ENCODE measurements at places on chromosomes 12 and 14.

- no peaks in the 10 kb centered on the region for H3K4me1 ChIP-seq
- no peak overlapping the region for H3K4me3 ChIP-seq
- no peak overlapping the region for H3K27ac ChIP-seq
- DNase-seq: no peak
- no peaks in the 10 kb centered on the region for H3K36me3 ChIP-seq
These were observed 567.5 kb downstream of the TRHDE start for GRCh38 chr12:72839696-72840095.

DNA sequence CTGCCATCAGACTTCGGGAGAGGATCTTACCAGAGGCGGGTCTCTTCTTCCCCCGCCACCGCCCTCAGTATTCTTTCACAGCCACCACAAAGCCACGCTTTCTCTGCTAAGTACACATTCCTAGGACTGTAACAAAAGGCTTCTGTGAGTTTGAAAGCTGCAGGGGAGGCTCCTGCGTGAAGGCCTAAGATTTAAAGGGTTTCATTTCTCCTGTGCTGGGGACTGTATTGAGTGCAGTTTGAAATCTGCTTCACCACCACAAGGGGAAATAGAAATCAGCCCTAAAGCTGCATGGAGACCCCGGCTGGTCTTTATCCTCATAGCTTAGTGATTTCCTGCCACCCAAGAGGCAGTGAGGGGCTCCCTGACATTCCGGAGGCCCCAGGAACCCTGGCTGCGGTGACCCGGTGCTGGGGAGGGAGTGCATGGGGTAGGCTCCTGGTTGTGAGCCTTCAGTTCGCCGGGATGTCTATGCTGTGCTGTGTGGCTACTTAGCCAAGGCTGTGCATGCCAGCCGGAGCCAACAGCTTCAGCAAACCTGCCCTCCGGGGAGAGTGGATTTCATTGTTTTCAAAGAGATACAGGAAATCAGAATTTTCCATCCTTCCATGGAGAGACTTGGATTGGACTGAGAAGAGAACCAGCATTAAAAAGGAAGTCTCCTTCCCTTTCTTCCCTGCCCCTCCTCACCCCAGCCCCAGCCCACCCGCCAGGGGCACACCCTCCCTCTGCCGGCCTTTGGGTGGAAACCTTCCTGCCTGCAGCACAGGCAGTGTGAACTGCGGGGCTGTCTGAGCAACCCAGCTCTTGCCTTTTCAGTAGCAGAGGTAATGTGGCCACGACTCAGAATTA is 163.3 kb downstream of the ETV6 start:
- H3K4me3 ChIP-seq: peak overlapping the region; percentile 0
- H3K36me3 ChIP-seq: peaks cover 14% of the 10 kb centered on the region
- no peak overlapping the region for H3K27ac ChIP-seq
- H3K27me3 ChIP-seq: no peaks in the 10 kb centered on the region
- no peak for DNase-seq

DNA sequence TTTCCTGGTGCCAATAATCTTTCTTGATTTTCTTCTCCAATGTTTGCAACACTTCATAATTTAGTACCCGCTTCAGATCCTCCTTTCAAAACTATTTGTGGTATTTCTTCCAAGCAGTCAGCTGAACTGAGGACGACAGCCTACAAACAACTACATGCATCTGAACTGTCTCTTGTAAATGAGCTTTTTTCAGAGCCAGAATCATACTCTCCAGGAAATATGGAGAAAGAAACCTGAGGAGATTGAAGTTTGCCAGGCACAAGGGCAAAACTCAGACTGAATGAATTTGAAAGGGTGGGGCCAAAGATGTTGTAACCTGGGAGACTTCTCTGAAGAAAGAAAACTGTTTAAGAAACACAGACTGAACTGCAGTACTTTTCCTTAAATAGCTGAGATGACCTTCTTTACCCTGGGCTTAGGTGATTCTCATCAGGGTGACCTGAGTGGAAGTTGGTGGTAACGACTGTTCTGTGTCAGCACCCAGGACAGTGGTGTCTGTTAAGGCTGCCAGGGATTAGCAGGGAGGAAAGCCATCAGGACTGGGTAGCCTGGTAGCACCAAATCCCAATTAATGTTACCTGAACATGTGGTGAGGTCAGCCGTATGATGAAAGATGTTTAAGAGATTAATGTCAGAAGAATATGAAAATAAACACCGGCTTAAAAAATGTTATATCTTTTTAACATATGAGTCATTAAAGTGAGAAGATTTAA is 95.0 kb downstream of the TGFB3 start:
- H3K4me1 ChIP-seq: no peaks in the 10 kb centered on the region
- no peaks in the 10 kb centered on the region for H3K27me3 ChIP-seq
- no peak overlapping the region for H3K4me3 ChIP-seq
- H3K27ac ChIP-seq: no peak overlapping the region

DNA sequence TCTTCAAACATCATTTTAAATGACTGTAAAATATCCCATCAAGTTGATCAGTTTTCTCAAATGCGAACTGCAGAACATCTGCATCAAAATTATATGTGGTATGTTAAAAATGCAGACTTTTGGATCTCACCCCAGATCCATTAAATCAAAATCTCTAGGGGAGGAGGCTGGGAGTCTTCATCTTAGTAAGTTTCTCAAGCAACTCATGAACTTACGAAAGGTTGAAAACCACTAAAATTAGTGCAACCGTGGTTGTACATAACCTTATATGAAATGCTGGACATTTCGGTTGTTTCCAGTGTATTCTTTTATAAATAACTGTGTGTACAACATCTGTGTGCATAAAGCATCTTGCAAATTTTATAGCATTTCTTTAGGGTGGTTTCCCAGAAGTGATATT is 39.2 kb downstream of the ZFP36L1 start:
- H3K4me3 ChIP-seq: no peak overlapping the region
- no peak overlapping the region for H3K27ac ChIP-seq
- no peak for DNase-seq
- no peaks in the 10 kb centered on the region for H3K36me3 ChIP-seq
- no peaks in the 10 kb centered on the region for H3K27me3 ChIP-seq

DNA sequence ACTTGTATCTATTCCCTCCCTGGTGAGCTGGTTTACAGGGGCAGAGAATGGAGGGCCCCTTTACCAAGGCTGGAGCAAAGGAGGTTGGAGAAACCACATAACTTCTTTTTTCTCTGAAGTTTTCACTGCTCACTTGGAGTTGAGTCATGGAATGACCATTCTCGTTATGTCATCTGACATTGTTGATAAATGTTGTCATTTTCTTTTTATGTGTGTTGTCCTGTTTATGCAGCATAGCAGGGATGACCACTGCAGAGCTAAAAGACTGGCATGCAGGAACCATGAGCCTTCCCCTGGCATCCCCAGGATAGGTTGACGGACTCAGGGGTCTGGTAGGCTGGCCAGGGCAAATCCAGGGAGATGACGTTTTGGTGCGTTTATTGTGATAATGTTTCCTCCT is 256.8 kb upstream of the DDHD1 start:
- DNase-seq: no peak
- H3K4me3 ChIP-seq: no peak overlapping the region
- H3K27ac ChIP-seq: no peak overlapping the region
- H3K27me3 ChIP-seq: no peaks in the 10 kb centered on the region
- H3K4me1 ChIP-seq: no peaks in the 10 kb centered on the region
- H3K36me3 ChIP-seq: no peaks in the 10 kb centered on the region

GRCh38 chr12:19030603-19031002 is 98.9 kb upstream of the PLEKHA5 start:
- H3K36me3 ChIP-seq: no peaks in the 10 kb centered on the region
- H3K4me1 ChIP-seq: no peaks in the 10 kb centered on the region
- H3K27ac ChIP-seq: no peak overlapping the region
- no peak for DNase-seq
- H3K4me3 ChIP-seq: no peak overlapping the region

DNA sequence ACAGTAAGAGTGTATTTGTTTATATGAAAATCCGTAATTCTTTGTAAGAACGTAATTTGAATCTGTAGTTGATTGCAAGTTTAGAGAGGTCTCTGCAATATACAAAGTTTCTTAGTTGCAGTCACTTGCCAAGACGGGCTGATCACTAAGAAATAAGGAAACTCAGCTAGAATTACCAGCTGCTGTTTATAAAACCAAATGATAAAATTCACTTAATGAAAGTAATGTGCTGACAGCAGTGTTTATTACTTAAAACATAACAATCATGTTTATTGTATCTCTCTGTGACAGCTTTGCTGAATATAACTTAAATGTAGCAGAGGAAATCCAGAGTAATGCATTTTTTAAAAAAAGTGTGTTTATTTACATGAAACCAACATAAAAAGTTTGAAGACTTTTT is 31.2 kb downstream of the SRGAP1 start:
- H3K4me1 ChIP-seq: no peaks in the 10 kb centered on the region
- no peaks in the 10 kb centered on the region for H3K36me3 ChIP-seq
- no peak overlapping the region for H3K27ac ChIP-seq
- DNase-seq: no peak
- H3K4me3 ChIP-seq: no peak overlapping the region

DNA sequence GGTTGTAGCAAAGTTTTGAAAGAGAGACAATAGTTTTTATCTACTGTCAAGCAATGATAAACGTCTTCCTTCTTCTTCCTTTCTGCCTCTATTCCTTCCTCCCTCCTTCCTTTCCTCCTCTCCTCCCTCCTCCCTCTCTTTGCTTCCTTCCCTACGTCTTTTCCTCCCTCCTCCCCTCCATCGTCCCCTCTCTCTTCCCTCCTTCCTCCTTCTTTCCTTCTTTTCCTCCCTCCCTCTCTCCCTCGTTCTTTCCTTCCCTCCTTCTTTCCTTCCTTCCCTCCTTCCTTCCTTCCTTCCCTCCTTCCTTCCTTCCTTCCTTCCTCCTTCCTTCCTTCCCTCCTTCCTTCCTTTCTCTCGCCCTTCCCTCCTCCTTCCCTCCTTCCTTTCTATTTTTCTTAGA is 82.8 kb upstream of the KCNA1 start:
- H3K27me3 ChIP-seq: no peaks in the 10 kb centered on the region
- peaks cover 48% of the 10 kb centered on the region for H3K4me1 ChIP-seq
- no peak overlapping the region for H3K27ac ChIP-seq

- H3K4me1 ChIP-seq: peaks cover 36% of the 10 kb centered on the region
- DNase-seq: no peak
- H3K4me3 ChIP-seq: no peak overlapping the region
- no peaks in the 10 kb centered on the region for H3K27me3 ChIP-seq
- peak overlapping the region; percentile 65 for H3K27ac ChIP-seq
- peaks cover 35% of the 10 kb centered on the region for H3K36me3 ChIP-seq
These were observed 233.2 kb upstream of the AMIGO2 start for GRCh38 chr12:47312808-47313426.

- peaks cover 12% of the 10 kb centered on the region for H3K4me1 ChIP-seq
- peaks cover 80% of the 10 kb centered on the region for H3K27me3 ChIP-seq
- H3K36me3 ChIP-seq: no peaks in the 10 kb centered on the region
- peak overlapping the region; percentile 38 for H3K27ac ChIP-seq
- no peak for DNase-seq
These were observed 1.6 kb downstream of the MSI1 start for GRCh38 chr12:120367233-120367923.

- DNase-seq: no peak
- H3K36me3 ChIP-seq: no peaks in the 10 kb centered on the region
- no peak overlapping the region for H3K4me3 ChIP-seq
- no peak overlapping the region for H3K27ac ChIP-seq
These were observed 112.8 kb downstream of the NAV3 start for GRCh38 chr12:77943466-77943865.

- H3K4me1 ChIP-seq: no peaks in the 10 kb centered on the region
- no peaks in the 10 kb centered on the region for H3K36me3 ChIP-seq
- H3K27me3 ChIP-seq: no peaks in the 10 kb centered on the region
- DNase-seq: no peak
- no peak overlapping the region for H3K27ac ChIP-seq
- H3K4me3 ChIP-seq: no peak overlapping the region
These were observed 65.5 kb upstream of the PRKD1 start for GRCh38 chr14:29993143-29993542.

GRCh38 chr14:98170575-98170974 is 1101.4 kb downstream of the BCL11B start:
- peaks cover 27% of the 10 kb centered on the region for H3K36me3 ChIP-seq
- peak overlapping the region; percentile 95 for H3K27ac ChIP-seq
- no peak overlapping the region for H3K4me3 ChIP-seq
- no peaks in the 10 kb centered on the region for H3K27me3 ChIP-seq
- peaks cover 85% of the 10 kb centered on the region for H3K4me1 ChIP-seq

GRCh38 chr14:99654235-99654985 is 9.5 kb downstream of the HHIPL1 start:
- H3K4me3 ChIP-seq: no peak overlapping the region
- H3K36me3 ChIP-seq: no peaks in the 10 kb centered on the region
- no peak overlapping the region for H3K27ac ChIP-seq
- no peak for DNase-seq

DNA sequence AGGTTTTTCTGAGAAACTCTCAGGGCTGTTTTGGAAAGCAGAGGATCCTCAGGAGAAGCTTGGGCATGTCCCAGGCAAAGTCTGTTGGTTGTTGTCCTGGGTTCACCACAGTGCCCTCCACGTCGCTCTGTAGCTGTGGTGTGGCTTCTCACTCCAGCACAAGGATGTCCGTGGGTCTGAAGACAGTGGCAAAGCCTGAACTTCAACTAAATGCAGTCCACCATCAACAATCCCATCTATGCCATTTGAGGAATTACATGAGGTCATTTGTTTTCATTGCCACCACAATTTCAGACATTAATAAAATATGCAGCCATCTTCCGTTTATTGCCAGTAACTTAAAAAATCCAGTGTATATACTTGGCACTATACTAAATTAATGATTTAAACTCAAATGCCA is 272.1 kb downstream of the LRIG3 start:
- no peak overlapping the region for H3K27ac ChIP-seq
- no peak for DNase-seq
- H3K4me1 ChIP-seq: no peaks in the 10 kb centered on the region
- H3K27me3 ChIP-seq: no peaks in the 10 kb centered on the region

DNA sequence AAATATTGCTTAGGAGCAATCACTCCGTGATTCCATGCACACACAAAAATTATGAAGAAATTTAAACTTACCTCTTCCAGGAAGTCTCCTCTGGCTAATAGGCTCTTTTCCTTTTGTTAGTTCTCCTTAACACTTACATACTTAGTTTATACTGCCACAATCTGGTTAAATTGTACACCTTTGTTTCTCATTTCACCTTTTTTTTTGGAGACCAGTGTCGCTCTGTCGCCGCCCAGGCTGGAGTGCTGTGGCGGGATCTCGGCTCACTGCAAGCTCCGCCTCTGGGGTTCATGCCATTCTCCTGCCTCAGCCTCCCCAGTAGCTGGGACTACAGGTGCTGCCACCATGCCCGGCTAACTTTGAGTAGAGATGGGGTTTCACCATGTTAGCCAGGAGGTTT is 2.2 kb upstream of the ANKRD52 start:
- peaks cover 3% of the 10 kb centered on the region for H3K36me3 ChIP-seq
- no peak for DNase-seq

GRCh38 chr12:1080520-1081223 is 89.6 kb downstream of the ERC1 start:
- peaks cover 11% of the 10 kb centered on the region for H3K4me1 ChIP-seq
- H3K27me3 ChIP-seq: no peaks in the 10 kb centered on the region
- H3K27ac ChIP-seq: no peak overlapping the region
- peaks cover 3% of the 10 kb centered on the region for H3K36me3 ChIP-seq
- no peak overlapping the region for H3K4me3 ChIP-seq
